ENCODE measurements at places on chromosomes 2 and 18. TPM values are rescaled to one million over a fixed set of nuclear protein-coding genes. Genes with fewer than 3 reads are reported as not detected.
A peak's percentile ranks its signal among the peaks of the same experiment; 100 is the strongest.

GRCh38 chr2:207258263-207258991, 92.7 kb upstream of the KLF7 start:
- DNase-seq, result peak; percentile 95

GRCh38 chr2:232979871-232980461, 33.1 kb downstream of the NGEF start:
- DNase-seq, result peak; percentile 43

GRCh38 chr2:27779417-27780055, 8.0 kb downstream of the MRPL33 start:
- no peak for DNase-seq

- DNase-seq, result no peak
Observed at GRCh38 chr2:211944572-211944971, 594.0 kb downstream of the ERBB4 start.

DNA sequence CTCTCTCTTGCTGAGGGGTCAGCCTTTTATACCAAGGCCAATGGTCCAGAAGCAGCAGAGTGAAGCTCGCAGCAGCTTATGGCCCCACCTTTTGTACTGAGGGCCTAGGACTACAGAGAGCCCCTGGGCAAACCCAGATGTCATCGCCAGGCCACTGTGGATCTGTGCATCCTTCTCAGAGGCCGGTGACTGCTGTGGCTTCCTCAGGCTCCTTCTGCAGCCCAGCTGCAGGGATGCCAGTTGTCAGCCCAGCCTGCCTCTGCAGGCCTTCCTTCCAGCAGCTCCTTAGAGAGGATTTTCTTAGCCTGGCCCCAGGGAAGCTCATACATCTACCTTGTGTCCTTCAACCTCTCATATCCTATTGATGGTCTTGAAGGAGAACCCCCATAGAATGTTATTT, 6.5 kb upstream of the ACOXL start:
- no peak for DNase-seq

GRCh38 chr2:224843141-224843540, 127.0 kb upstream of the CCDC195 start:
- DNase-seq, result no peak

Gene AFF3
- total RNA-seq, result 0.35 TPM

Gene OBSL1
- total RNA-seq, result 38.8 TPM

DNA sequence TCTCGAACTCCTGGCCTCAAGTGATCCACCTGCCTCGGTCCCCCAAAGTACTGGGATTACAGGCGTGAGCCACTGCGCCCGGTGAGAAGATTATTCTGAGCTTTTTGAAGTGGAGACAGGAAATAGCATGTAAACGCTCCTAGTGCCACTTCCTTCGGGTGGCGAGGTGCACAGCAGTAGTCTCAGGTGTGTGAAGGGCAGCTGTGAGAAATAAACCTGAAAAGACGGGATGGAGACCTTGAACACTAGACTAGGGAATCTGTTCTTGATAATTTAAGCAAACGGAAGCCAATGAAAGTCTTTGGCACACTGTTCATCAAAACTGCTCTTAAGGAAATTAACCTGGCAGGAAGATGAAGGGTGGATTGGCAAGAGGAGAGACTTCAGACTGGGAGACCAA, 439 bp upstream of the PLEKHH2 start:
- DNase-seq, result no peak

DNA sequence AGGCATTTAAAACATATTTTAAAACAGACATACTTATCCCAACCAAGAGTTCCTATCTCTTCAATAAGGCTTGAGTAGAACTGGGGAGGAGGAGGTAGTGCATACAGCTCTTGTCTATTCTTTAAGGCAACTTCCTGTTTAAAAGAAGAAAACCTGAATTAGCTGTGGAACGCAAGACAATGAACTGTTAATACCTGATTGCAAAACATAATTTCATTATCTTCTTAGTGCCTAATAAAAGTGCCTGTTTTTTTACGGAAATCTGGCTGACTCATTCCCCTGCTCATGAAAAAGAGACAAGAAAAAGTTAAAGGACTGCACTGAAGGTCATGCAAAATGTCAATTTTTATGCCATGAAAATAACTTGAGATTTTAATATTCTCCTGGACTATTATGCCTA, 19.2 kb downstream of the FANCL start:
- DNase-seq, result no peak

GRCh38 chr2:171169333-171169732, 8.6 kb upstream of the TLK1 start:
- no peak for DNase-seq

DNA sequence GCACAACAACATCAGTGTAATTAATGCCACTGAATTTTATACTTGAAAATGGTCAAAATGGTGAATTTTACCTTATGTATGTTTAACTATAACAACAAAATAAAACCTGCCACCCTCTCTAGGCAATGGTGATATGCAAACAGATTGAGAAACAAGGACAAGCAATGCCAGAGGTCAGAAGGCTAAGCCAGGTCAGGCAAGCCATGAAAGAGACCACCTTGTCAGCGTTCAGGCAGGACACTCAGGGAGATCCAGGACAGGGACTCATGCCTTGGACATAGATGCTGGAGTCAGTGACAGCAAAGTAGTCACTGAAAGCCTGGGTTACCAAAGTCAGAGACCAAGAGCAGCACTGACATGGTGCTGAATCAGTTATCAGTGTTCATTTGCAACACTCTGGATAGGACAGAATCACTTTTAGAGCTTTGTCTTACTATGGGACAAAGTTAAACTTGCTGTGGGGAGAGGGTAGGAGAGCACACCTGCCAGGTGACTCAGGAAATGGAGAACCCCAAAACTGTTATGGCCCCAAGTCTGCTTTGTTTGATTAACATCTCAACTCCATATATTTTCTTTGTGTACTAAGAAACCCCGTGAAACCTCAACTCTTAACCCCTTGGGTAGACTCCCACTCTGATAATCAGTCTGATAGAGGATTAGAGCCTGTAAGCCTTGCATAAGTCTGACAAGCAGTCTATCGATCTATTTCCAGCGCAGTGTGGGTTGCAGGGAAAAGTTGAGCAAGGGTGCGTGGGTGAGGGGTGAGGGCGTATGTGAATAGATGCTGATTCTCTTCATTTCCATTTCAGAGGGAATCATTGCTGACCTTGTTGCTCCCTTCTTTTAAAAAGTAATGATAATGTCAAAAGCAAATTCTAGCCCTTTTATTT, 48.7 kb upstream of the ZNF385B start:
- DNase-seq, result no peak

- DNase-seq, result no peak
Observed at GRCh38 chr2:171402906-171403580, 30.7 kb downstream of the METTL8 start.

GRCh38 chr2:207950063-207950760, 75.1 kb downstream of the PLEKHM3 start:
- DNase-seq, result no peak

GRCh38 chr18:37762076-37762621, 196.6 kb upstream of the CELF4 start:
- DNase-seq, result no peak

GRCh38 chr2:47503481-47504070, 100.6 kb downstream of the MSH2 start:
- no peak for DNase-seq

Gene CDH7
- not detected for total RNA-seq

Gene CPLX4
- total RNA-seq, result not detected

- no peak for DNase-seq
Observed at GRCh38 chr2:169065864-169066517, 3.4 kb upstream of the DHRS9 start.

- no peak for DNase-seq
Observed at GRCh38 chr2:166444306-166444705, 49.7 kb downstream of the SCN7A start.

Gene TDRD15
- not detected for total RNA-seq

GRCh38 chr2:10009271-10009810, 34.0 kb upstream of the KLF11 start:
- DNase-seq, result no peak

Gene ANKRD30BL
- not detected for total RNA-seq

Gene COL4A4
- 5.2 TPM for total RNA-seq

- DNase-seq, result no peak
Observed at GRCh38 chr2:67180841-67181240, 216.3 kb upstream of the ETAA1 start.

Gene RND3
- total RNA-seq, result 51.8 TPM

- no peak for DNase-seq
Observed at GRCh38 chr18:9835825-9836224, 49.9 kb upstream of the TXNDC2 start.

DNA sequence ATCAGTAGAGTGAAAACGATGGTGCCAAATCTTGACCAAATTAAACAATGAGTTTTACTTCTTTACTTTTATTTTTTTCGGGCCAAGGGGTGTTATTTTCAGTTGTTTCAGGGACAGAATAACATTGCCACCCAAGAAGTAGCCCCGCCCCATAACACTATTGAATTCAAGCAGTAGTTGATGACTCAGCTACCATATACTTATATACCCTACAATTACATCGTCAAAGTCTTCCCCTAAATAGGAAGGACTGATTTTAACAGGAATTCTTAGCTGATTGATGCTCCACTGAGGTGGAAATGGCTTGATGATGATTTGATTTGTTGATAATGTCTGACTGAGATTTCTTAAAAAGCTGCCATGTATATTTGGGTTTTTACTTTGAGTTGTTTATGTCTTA, 24.7 kb downstream of the LYPD6B start:
- DNase-seq, result no peak

DNA sequence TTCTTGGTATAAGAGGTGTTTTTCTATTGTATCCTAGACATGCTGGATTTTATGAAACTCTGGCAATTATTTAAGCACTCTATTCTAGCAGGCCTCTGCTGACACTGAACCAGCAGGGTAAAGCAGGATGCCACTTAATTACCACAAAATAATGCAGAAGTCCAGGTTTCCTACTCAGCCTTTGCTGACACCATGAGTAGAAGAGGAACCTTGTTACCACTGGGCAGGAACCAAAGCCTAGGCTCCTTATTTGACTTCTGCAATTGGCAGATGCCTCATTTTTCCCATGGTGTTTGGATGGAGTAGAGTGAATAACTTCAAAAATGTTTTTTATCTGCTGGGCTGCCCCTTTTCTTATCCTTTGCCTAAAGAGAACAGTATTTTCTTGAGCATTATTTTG, 60.8 kb downstream of the THNSL2 start:
- DNase-seq, result no peak

Gene C2orf78
- not detected for total RNA-seq

Gene TPO
- total RNA-seq, result not detected

Data from epithelial cell of proximal tubule (primary cell).